ENCODE measurements at places on chromosomes 5 and 9. TPM values are rescaled to one million over a fixed set of nuclear protein-coding genes. Genes with fewer than 3 reads are reported as not detected.

CAMK2A gene
- 2.7 TPM for total RNA-seq

LCN2 gene
- total RNA-seq = 281 TPM

PCYOX1L gene
- total RNA-seq = 9.3 TPM

PCDHGA2 gene
- 5.5 TPM for total RNA-seq

FAM151B gene
- total RNA-seq = 6.5 TPM

ARL10 gene
- 13.4 TPM for total RNA-seq

TMEM174 gene
- total RNA-seq = not detected

BHMT2 gene
- total RNA-seq = 1.4 TPM

MCCC2 gene
- total RNA-seq = 37.2 TPM

C9 gene
- 0.43 TPM for total RNA-seq

FGF10 gene
- total RNA-seq = 37.3 TPM

IFNA7 gene
- not detected for total RNA-seq

IQGAP2 gene
- 33.6 TPM for total RNA-seq

DNA sequence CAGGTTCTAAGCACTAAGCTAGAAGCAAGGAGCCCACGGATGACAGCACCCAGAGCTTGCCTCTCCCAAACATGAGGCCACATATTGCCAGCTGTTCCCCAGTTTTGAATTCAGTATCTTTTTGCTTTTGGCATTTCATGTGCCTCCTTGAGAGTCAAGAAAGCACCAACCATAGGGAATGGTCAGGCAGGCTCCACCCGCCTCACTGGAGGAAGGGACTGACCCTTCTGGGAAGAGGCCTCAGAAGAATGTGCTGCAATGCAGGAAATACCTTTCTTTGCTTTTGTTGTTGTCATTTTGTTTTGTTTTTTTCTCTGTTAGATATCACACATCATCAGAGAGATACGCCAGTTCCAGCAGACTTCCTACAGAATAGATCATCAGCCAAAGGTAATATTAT lies 13.7 kb upstream of the CKMT2 start:
- DNase-seq = no peak

DNA sequence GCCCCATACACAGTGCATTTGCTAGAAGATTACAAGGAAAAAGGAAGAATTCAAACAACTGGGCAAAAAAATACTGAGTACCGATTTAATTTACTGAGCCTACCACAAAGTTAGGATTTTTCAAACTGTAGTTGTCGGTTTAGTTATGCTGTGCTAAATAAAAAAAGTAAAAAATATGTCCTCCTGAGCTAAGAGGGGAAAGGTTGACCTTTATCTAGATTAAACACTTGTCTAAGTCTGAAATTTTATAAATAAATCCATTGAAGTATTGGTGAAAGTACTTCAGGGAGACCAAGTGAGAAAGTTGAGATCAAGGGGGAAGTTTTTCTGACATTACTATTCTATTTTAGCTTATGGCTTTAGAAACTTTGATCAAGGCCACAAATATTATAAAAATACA lies 19.1 kb upstream of the DAB2 start:
- DNase-seq = no peak

- DNase-seq = peak; percentile 81
Measured at GRCh38 chr5:77994943-77995342, 218.8 kb upstream of the TBCA start.

DNA sequence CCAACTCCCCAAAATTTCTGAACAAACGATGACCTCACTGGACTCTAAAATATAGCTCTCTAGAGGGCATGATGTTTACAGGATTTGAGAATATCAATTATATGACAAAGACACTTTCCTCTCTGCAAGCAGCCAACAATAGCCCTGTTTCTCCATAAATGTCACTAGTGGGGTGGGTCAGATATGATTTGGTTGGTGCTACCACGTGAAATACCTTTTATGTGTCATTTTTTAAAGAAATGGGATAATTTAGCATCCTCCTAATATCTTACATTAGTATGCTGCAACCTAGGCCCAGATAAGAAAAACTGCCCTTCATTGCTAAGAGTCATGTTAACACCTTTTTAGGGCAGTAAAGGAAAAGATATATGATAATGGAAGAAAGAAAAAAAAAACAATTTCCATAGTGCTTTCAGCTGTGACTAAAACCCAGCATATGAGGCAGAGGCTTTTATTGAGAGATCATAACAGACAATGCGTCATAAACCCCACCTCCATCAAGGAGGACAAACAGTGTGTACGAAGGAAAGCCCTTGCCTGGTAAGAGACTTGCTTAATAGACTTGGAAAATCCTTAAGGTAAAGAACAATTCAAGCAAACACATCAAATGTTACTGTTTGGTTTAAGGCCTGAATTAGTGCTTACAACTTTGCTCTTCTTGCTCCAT lies 372.4 kb upstream of the PAPPA start:
- no peak for DNase-seq

DNA sequence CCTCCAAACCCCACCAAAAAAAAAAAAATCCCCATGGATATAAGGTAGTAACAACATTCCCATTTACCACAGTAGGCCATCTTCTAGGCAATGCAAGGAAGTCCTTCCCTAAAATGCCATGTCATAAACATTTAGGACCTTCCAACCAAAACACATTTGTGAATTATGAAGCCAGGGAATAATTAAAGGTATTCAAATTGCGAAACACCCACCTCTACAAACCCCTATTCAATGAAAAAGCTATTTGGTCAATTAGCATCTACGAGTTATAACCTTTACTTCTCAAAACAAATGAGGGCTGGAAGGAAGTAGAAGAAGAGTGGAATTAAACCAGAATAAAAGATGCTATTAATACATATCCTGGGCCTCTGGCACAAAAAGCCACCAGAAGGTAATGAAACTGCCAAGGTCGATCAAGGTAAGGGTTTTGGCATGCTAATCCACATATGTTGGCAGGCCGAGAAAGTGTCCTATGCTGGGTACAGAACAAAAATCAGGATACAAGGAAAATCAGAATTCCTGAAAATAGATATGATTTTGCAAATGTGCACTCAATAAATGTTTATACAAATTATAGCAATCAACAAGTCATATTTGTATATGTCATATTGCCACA lies 47.7 kb downstream of the MTMR12 start:
- DNase-seq = no peak

- DNase-seq = no peak
Measured at GRCh38 chr5:169826618-169827017, 153.7 kb downstream of the INSYN2B start.

- DNase-seq = peak; percentile 20
Measured at GRCh38 chr5:11588803-11589202, 315.4 kb downstream of the CTNND2 start.

DNA sequence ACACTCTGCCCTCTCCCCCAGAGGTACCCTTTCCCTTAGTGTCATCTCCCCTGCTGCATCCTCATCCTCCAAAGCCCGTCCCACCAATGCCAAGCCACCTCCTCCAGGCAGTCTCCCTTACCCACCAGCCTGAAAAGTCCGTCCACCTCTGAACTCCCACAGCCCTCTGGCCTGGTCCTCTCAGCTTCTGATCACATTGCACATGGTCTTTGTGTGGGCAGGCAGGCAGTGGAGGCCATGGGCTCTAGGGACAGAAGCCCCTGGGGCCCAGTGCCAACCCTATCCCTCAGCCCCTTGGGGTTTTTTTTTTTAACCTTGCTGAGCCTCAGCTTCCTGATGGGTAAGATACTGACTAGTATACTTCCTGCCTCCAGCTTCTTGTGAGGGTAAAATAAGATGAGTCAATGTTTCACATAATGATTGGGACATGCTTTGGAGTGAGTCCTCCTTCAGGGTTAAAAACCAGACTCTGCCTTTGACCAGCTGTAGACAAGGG lies 19.4 kb downstream of the CSF1R start:
- DNase-seq = no peak

DNA sequence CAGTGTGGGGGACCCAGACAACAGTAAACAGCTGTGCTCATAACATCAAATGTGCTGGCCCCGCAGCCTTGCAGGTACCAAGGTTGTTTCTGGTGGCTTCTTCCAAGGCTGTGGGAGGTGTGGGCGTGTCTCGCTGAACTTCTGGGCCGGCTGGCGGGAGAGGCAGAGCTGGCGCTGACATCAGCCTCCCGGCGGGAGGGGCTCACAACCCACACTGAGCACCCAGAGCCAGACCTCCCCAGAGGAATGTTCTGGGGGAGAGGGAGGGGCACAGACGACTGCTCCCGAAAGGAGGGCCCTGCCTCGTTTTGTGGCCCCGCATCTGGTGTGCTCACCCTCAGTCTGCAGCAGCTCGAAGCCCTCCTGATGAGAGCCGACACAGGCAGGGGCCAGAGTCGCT lies 6.9 kb upstream of the SLC12A7 start:
- DNase-seq = peak; percentile 70

DNA sequence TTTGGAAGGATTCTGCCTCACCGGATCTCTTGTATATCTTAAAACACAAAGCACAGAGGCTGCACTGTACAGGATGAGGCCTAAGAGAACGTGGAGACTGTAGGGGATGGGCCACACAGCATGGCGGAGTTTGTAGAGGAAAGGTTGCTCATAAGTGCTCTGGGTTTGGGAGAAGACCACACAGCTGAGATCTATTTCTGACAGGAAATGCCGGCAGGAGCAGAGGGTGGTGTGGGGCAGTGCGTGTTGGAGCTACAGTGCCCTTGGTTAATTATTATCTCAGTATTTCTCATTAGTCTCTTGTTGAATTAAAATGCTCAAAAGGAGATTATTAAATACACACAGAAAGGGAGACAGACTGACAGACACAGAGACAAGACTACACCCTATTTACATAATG lies 9.6 kb downstream of the PALM2AKAP2 start:
- DNase-seq = no peak

DNA sequence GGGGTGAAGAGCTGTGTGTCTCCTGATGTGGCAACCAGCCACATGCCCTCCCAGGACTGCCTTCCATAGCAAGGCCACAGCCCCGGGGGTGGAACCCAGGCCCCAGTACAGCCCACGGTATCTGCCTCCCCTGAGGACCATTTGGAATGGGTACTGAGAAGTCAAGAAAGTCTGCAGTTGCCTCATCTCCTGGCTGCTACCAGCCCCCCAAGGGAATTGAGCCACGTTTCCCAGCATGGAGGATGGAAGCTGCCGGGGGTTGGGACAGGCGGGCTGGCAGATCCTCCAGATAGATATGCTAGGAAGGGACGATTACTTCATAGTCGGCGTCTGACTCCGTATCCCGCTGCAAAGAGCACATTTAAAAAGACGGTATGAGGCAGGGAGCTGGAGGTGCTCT lies 5.5 kb upstream of the DMRT2 start:
- DNase-seq = no peak

DNA sequence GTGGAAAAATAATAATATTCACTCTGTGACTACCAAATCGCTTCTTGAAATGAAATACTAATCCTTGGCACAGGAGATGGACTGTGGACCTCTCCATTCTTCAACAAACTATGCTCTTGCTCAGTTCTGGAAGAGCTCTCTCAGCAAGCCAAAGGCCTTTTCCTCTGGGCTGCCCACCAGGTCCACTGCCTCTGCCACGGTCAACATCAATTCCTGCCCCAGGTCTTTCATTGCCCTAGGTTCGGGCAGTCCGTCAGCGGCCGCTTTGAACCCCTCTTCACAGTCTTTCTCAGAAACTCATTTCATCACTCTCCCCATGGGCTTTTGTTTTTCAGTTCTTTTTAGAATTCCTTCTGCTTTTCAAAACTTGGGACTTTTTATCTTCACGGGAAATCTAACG lies 64.9 kb downstream of the GNAQ start:
- DNase-seq = no peak

GRCh38 chr9:124110307-124110915 lies 98.8 kb downstream of the LHX2 start:
- peak; percentile 89 for DNase-seq

- DNase-seq = no peak
Measured at GRCh38 chr5:59007460-59008063, 424.7 kb downstream of the RAB3C start.

GRCh38 chr5:154238776-154239481 lies 48.4 kb downstream of the GALNT10 start:
- no peak for DNase-seq

- DNase-seq = peak; percentile 87
Measured at GRCh38 chr9:35907711-35908503, 1.4 kb upstream of the SPAAR start.

- DNase-seq = no peak
Measured at GRCh38 chr5:116359592-116359991, 215.0 kb downstream of the SEMA6A start.

DNA sequence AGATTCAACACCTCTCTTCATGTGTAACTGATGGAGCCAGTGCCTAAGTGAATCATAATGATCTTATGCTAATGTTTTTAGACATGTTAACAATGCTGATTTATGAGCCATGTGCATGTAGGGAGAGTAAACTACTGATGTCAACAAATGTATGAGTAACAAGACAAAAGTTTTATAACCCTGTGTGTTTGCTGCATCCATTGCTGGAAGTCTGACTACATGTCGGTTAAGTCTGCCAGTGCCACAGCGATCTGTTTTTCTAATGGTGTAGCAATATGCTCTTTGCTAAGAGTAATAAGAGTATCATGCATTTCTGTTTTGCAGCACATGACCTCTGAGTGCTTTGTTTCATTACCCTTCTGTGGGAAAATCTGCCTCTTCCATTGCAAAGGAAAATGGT lies 26.4 kb upstream of the TMOD1 start:
- DNase-seq = no peak

GRCh38 chr9:94083384-94083783 lies 880 bp upstream of the PTPDC1 start:
- peak; percentile 17 for DNase-seq

GRCh38 chr5:19619571-19619970 lies 368.4 kb downstream of the CDH18 start:
- DNase-seq = no peak

DNA sequence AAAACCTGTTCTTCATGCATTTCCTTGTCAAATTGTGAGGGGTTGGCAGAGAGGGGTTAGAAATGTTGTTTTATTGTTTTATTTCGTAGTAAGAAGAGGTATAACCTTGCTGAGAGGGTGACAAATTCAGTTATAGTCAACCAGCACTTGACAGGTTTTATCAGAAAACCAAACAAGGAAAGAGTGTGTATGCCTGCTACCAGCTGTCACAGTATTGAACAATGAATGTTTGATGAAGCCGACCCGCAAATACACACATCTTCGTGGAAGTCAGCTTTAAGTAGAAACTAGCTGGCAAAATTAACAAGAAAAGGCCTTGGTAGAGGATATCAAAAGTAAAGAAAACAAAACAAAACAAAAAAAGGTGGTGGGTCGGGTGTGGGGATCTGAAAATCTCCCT lies 214.6 kb upstream of the TLE4 start:
- DNase-seq = no peak

DNA sequence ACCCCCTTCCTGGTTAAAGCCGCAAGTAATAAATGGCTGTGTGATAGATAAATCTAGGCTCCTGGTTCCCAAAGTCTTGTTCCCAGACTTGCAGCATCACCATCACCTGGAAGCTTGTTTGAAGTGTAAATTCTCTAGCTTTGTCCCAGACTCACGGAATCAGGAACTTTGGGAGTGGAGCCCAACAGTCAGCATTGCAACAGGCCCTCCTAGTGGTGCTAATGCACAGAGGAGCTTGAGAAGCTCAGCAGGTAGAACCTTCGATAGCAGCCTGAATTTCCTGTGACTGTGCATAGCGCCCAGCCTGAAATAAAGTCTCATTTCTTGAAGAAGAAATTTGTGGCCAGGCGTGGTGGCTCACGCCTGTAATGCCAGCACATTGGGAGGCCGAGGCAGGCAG lies 30.3 kb upstream of the MELK start:
- no peak for DNase-seq

GRCh38 chr9:120212153-120212852 lies 367.7 kb downstream of the CDK5RAP2 start:
- DNase-seq = no peak

Measured in lung (tissue), 17 donors.